ENCODE measurements at places on chromosomes 11 and 22.

DNA sequence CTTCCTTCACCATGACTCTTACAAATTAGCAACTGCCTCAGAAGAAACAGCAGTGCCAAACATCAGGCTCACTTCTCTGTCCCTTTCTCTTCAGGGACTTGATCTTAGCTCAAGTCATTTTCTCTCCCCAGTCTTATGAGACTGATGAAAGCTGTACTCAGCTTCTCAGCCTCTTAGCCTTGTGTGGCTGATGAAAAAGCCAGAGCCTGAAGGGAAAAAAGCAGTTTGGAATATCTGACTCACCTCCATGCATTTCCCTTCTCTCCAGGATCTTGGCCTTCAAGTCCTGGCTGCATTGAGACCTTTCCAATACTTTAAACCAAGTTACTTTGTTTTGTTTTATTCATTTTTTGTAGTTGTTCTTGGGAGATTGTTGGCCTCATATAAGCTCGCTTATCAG lies 195.9 kb downstream of the SPON1 start:
- DNase-seq: no peak

GRCh38 chr11:96309016-96309642 lies 33.9 kb downstream of the MAML2 start:
- DNase-seq: no peak

DNA sequence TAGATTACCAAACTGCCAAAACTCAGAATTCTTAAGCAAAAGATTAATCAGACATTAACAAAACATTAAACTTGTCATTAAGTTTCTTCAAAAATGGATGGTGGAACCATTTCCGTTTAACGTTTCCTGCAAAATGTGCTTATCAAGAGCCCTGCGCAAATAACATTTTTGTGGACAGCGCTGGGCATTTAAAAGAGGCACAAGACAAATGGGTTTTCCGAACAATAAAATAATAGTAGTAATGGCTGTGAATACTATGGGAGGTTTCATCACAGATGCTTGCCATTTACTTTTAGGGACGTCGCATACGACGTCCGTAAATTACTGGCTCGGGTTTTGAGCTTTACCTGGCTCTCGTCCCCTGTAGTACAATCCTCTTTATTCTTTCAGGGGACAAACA lies 1.1 kb downstream of the NPAT start:
- DNase-seq: no peak

- no peak for DNase-seq
These were observed 170.8 kb downstream of the MN1 start for GRCh38 chr22:27630754-27631153.

- DNase-seq: no peak
These were observed 419.4 kb downstream of the DYNC2H1 start for GRCh38 chr11:103528596-103528995.
